RWPE1 (cell line): ENCODE measurements at places on chromosomes 5 and 9.

DNA sequence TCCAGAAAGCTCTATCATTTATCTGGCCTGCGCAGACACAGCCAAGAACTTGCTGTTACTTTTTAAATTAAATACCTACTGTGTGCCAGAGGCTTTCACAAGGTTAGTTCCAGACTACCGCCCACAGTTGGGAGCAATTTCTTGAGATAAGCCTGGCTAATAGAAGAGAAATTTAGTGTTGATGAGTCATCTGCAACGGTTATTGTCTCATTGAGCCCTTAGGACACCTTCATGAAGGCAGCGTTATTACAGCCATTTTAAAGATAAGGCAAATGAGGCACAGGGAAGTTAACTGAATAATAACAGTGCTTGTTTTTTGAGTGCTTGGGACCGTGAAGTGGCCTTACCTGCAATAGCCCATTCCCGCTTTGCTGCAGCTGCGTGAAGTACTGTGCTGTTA, 292.9 kb upstream of the MSX2 start:
- peak; percentile 45 for DNase-seq

DNA sequence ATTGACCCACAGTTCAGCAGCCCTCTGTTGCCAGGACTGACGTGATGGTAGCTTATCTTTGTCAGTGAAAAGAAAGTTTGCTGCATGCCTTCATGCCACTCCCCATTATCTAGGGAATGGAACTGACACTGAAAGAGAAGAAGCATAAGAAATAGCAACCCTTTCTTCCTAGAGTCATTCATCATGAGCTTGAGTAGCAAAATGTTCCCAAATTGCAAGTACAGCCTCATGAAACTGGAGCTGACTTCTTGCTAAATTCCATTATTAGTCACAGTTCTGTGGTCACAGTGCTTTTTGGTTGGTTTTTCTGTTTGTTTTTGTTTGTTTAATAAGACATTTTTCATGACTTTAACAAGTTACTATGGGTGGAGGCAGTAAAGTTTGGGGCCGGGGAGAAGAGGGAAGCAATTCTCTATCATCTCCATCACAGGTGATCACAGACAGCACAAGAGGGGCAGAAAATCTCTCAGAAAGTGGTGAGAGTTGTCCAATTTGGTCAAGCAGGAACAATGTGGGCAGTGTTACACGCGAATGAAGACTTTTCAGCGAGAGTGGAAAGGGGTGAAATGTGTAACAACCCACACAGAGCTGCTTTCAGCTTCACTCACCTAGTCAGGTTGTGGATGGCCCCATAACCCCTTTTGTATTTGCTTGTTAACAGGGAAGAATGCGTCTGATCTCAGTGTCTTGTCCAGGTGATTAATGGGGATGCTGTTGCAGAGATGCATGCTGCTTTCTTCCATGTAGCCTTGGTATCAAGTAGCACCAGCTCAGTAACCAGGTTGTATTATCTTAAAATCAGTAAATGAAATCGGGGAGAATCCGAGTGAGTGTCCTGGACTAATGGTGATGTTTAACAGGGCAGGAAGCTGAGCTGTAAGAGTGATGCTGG, 440.4 kb downstream of the DMRT2 start:
- no peak for DNase-seq

DNA sequence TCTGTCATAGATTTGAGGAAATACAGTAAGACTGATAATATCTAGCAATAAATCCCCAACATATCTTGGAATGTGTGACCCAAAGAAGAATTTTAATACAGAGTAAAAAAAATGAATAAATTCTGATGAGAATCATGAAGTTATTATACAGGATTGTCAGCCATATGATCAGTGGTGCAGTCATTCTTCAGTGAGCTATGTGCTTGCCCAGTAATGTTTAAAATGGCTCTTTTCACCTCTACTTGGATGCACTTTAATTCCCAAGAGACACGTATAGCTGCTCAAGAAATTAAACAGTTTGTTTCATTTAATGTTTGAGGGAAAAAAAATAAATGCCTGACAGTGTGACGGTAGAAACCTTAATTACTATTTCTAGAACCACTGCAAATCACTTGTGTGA, 215.3 kb upstream of the FAM174A start:
- no peak for DNase-seq

GRCh38 chr5:159850160-159850559, 66.1 kb upstream of the ADRA1B start:
- peak; percentile 76 for DNase-seq

DNA sequence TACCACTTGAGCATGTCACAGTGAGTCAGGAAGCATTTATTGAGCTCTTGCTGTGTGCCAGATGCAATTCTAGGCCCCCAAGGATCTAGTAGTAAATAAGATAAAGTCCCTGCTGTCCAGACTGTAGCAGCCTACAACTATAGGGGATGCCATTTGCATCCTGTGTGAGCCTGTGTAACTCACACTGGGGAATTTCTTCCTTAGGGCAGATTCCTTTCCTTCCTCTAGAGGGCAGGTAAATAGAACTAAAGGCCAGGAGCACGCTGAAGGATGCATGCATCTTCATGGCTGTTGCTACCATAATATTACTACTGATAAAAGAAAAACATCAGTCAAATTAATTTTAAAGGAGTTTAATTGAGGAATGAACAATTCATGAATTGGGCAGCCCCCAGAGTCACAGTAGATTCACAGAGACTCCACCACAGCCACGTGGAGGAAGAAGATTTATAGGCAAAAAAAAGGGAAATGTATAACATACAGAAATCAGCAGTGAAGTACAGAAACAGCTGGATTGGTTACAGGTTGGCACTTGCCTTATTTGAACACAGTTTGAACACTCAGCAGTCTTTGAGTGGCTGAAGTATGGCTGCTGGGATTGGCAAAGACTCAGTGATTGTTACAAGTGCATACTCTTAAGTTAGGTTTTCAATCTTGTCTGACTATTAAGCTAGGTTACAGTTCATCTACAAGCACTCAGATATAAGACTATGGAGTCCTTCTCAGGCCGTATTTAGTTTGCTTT, 98.9 kb downstream of the ACTL7B start:
- peak; percentile 44 for DNase-seq

GRCh38 chr9:27404661-27405060, 107.7 kb upstream of the EQTN start:
- no peak for DNase-seq

GRCh38 chr5:6003040-6003825, 375.1 kb downstream of the MED10 start:
- DNase-seq, result peak; percentile 71

DNA sequence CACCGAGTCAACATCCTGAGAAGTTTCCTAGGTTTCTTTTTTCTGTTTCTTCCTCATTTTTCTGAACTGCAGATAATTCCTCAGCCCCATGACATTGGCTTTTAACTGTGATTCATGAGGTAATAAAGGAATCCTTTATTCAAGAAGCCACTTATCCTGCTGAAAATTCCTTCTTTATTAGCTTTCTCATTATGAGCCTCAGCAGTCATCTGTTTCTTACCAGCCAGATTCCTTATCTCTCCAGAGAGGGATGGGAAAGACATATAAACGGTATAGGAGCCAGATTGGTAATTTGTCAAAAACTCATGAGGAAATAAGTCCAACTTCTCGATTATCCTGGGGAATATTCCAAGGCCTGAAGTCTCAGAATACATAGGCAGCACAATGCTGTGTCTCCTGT, 465.4 kb downstream of the ICE1 start:
- DNase-seq, result no peak

DNA sequence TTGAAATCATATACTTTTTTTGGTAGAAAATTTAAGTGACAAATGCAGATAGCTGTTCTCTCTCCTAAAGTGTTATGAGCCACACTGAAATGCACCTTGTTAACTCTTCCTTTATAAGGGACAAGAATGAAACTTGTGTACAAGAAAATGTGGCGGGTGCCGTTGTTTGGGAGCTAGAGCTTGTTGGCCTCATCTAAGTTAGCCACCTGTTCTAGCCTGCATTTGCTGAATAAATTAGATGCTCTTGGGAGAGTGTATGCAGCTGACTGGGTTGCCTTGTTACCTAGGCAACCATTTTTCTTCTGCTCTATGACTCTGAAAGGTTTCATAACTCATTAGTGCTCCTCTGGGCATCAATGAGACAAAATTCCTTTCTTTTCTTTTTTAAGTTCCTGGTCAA, 174.3 kb downstream of the TAF11L14 start:
- DNase-seq, result no peak

GRCh38 chr5:140312791-140313189, 9.9 kb upstream of the PFDN1 start:
- no peak for DNase-seq

DNA sequence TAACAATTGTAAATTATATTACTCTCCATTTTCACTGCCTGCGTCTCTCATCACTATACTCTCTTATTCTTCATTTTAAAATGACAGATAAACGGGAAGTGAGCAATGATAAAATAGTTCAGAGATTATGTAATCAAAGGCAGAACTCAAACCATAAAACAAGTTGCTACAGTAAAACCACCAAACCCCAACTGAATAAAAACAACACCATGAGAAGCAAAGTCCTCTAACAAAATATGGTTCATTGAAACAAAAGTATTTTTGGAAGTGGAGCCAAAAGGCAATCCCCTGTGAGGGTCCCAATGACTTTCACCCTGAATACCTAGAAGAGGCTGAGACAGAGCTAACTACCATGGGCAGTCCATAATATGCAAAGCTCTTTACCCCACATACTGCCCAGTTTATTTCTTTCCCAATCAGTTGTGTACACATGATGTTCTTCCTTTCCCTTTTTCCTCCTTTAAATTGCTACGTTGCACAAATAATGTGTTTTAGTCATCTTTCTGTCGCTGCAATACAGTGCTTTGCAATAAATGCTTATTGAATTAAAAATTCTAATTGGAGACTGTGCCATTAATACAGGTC, 64.0 kb upstream of the PTGER4 start:
- DNase-seq, result no peak

- no peak for DNase-seq
These were observed 517.7 kb downstream of the DIRAS2 start for GRCh38 chr9:90124961-90125360.

GRCh38 chr9:110058304-110058953, 149.5 kb downstream of the C9orf152 start:
- peak; percentile 82 for DNase-seq

GRCh38 chr9:21559402-21560280, 77.5 kb upstream of the IFNE start:
- DNase-seq, result peak; percentile 54

DNA sequence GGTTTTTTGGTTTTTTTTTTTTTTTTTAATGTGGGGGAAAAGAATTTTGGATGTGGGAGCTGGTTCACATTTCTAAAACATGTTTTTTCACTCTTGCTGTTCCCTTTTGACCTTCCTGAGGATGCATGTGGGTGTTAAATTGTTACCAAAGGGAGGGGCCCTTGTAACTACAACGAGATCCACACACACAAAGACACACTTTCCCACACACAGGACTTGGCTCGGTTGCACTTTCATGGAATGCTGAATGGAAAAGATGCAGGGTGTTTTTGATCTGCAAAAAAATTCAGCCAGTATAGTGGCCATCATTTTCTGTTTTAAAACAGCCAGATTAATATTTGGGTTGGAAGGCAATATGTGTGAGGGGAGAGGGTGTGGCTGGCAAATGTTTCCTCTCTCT, 576.9 kb downstream of the EBF1 start:
- no peak for DNase-seq

DNA sequence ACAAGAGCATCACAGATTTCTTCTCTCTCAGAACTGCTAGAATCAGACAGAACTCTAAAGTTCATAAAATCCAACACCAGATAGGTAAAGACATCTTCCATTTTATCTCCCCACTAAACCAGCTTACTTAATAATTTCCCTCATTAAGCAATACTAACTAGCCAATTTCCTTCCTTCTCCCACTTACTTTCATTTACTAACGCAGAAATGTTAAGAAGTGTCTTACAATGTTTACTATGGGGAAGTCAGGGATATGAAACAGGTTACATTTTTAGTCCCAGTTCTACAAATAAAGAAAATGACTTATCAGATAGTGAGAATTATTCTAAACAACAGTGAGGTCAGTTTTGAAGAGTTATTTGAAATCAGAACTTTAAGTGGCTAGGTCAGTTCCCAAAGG, 236.5 kb downstream of the FBXL17 start:
- DNase-seq, result no peak

DNA sequence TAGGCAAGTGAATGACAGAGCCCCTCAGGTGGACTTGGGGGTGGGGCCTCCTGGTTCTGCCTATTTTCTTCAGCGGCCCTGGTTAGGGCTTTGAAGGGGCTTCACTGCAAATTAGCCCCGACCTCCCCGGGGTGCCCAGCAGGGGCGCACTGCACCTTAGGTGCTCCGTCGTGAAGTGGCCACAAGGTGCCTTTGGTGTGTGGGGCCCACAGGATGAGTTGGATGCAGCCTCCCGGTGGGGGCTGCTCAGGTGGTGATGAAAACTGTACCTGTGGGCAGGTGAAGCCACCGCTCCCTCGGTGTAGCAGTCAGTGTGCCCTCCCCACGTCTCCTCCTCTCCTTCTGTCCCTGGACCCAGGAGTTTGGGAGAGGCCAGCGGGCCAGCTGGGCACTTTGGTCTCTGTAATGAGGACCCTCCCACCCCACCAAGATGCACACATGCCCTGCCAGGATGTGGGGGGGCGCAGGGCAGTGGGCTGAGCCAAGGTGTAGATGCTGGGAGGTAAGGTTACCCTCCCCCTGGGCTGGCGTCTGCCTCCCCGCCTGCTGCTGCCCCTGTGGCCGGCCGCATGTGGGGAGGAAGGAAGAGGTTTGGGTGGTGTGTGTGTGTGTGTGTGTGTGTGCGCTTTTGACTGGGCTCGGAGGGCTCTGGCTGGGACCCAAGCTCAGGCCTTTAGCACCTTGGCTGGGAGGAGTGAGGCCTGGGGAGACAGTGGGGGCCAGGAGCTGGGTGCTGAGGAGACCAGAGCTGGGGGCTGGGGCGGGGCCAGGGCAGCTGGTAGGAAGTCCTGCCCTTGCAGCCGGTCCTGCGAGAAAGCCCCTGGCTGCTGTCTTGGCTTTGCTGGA, 55.6 kb downstream of the RXRA start:
- no peak for DNase-seq
